ENCODE measurements at places on chromosomes 3 and 15.

- DNase-seq, result no peak
Measured at GRCh38 chr3:128496019-128496601, 3.1 kb upstream of the GATA2 start.

DNA sequence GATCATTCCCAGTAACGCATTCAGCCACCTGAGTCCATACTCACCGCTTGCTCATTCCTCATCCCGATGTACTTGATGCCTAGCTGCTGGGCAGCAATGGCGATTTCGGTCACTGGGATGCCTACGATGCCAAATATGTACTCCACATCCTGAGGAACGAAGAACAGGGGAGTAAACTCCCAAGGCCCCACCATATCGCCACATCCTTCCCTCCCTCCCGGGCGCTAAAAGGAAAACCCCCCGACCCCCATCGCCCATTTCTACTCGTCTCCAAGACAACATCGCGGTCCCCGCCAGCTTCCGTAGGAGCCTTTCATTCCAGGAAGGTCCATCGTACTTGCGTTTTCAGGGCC, 347 bp downstream of the HACL1 start:
- DNase-seq, result no peak

DNA sequence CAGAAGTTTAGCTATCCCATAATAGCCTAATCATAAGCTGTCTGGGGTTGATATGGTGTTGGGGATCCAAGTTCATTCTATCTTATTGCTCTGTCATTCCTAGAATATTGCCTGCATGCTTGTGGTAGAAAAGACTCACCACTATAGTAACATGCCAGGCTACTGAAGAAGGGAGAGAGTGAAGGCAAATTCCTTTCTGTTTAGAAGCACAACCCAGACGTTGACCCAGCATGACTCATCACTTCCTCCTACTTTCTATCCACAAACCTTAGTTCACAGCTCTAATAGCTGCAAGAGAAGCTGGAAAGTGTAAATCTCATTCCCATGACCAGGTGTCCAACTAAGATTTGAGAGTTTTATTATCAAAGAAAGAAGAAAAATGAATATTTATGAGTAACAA, 57.8 kb upstream of the NMD3 start:
- no peak for DNase-seq

GRCh38 chr3:13520326-13520880, 28.5 kb upstream of the FBLN2 start:
- DNase-seq, result no peak

- no peak for DNase-seq
Measured at GRCh38 chr15:70327856-70328678, 230.3 kb upstream of the TLE3 start.

DNA sequence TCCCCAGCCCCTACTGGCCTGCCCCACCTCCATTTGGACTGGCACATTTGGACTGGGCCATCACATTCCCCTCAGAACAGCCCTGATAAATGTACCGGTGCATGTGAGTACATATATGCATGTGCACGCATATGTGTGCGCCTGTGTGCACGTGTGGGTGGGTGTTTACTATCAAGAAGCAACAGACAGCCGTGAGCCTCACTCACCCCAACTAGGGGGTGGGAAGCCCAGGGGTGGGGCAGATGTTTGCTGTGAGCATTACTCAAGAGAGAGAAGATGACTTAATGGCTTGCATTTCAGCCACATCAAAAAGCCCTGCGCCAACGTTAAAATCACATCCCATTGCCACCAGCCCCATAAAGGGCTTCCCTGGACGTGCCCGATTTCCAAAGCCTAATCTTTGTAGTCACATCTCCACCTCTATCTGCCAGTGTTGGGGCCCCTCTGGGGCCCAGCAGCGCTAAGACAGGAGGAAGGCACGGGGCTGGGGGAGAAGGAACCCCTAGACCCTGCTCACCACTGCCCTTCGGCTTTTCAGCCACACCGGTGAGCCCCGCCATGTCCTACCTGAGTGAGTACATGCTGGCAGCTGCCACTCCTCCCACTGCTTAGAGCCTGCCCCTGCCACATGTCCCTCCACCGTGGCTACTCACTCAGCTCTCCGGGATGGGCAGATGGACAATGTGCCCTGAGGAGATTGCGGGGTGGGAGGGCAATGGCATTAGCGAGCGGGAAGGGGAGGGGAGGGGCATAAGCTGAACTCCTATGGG, 10.9 kb downstream of the ITIH3 start:
- DNase-seq, result no peak

- DNase-seq, result no peak
Measured at GRCh38 chr3:18099611-18100010, 325.5 kb downstream of the SATB1 start.

- DNase-seq, result no peak
Measured at GRCh38 chr15:51269496-51269895, 68.9 kb downstream of the CYP19A1 start.

DNA sequence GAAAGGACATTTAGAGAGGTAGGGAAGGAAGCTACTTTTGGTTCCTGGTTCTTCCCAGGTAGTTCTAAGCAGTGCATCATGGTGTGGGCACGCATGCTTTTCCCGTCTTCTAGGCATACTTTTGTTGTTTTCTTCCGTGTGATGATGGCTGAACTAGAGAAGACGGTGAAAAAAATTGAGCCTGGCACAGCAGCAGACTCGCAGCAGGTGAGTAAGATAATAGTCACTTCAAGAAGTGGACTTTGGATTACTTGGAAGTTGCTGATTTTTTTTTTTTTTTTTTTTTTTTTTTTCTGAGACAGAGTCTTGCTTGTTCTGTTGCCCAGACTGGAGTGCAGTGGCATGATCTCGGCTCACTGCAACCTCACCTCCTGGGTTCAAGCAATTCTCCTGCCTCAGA, 17.9 kb downstream of the FANCD2OS start:
- no peak for DNase-seq

DNA sequence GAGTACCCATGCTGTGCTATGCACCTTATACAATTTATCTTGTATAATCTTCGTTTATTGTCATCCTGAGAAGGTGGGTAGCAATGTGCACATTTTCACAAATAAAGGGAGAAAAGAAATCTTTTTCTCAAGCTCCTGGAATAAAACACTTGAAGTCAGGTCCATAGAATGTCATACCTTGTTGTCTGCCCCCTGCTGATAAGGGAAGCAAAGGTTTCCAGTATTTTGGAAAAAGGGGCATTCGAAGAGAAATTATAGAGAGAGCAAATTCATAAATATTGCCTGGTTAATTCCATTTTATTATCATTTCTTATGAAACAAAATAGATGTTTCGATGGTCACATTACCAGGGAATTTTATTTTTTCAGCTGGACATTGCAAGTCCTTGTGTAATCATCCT, 277.8 kb downstream of the RAP2B start:
- DNase-seq, result no peak

DNA sequence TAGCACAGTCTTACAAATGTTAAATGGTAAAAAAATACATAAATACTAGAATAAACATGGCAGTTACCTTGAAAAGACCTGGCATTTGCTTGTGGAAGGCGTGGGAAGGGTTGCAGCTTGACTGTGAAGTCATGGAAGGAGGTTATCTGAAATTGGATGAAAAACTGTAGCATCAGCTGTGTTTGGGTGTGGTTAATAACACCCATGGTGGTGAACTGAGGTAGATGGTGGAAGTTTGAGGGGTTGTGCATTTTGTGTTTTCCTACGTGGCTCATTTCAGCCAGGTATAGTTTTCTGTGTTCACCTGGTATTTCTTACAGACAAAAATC, 46.5 kb downstream of the PSMD6 start:
- no peak for DNase-seq

GRCh38 chr3:6119367-6119766, 741.5 kb upstream of the GRM7 start:
- DNase-seq, result no peak

DNA sequence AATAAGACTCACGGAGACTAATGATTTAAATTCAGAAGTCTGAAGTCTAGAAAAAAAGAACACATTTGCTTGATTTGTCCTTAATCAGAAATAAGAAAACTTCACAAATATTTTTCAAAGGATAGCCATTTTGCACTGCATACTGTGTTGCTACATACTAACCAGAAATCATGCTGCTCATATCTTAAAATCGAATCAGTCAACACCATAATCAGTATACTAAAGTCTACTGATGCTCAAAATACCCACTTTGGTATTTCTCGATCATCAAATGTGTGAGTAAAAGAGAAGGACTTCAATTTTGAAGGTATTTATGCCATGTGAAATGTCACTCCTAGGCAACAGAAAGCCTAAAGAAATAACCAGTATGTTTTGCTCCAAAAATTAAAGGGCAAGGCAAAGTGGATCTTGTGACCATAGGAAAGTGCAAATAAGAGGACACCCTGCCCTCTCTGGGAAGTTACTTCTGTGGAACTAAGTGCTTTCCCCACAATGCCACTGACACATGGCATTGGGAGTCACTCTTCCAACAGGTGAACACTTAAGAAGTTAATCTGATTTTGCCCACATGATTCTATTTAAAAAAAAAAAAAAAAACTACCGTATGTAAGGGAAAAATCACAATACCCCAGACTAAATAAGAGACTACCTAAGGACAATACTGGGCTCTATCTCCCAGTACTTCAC, 2.7 kb downstream of the LRIG1 start:
- DNase-seq, result no peak

- DNase-seq, result no peak
Measured at GRCh38 chr3:99175276-99175812, 273.8 kb upstream of the DCBLD2 start.

- DNase-seq, result no peak
Measured at GRCh38 chr3:196050597-196050996, 31.3 kb downstream of the TFRC start.

DNA sequence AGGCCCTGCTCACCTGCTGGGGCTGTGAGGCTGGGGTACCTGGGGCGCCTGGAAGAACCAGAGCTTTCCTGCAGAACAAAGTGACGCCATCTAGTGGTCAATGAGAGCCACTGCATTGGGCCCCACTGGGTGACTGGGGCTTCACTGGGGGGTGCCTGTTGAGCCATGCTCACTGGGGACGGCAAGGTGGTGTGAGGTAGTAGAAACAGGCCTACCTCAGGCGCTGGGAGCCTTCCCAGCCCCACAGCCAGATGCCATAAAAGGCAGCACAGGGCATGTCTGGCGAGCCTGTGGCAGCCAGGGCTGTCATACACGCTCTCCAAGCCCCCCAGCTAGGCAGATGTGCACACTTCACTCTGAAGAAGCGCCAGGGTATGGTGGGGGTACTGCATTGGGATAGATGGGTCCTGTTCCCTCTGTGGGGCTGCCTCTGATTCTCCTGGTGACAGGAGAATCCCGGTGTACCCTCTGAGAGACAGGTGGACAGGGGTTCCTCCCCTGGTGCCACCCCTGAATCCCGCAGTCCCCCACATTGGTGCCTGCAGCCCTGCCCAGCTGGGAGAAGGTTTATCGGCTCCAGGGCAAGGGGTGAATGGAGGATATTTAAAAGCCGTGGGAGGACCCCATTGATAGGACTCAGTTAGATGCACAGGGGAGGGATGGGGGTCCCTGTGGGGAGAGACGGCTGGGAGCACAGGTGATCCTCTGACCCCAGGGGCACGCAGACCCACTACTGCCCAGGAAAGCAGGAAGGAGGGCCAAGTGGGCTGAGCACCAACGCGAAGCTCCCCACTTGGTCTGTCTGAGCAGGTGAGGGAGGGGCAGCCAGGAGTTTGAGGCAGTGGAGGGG, 178.8 kb downstream of the NSMCE3 start:
- peak; percentile 50 for DNase-seq

DNA sequence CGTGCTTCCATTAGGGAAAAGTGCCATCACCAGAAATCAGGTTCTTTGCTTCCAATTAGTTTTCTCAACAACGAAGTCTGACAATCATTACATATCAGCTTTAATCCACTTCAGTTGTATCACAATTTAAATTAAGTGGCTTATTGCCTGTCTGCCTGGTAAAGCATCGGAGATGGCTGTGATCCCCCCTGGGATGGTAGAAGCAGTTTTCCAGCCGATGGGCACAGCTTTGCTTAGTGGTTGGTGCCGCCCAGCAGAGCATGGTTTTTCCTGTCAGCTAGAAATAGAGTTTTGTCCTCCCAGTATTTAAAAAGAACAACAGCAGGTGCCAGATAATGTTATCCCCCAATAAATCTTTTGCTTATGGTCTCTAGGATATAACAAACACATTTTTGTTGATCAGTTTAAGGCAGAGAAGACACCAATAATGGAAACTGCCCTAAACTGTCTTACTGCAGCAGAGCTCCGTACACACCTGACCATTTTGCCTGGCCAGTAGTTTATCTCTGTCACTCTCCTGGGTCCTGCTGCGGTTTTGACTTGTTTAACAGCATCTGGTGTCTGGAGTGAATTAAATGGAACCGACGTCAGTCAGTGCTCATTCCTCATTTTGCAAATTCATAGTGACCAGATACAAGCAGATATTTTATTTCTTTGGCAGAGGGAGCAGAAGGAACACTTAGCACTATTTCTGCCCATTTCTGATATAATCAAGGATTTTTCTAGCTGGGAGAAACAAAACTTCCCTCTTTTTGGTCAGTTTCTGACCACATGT, 79.1 kb downstream of the SLC49A4 start:
- DNase-seq, result no peak

DNA sequence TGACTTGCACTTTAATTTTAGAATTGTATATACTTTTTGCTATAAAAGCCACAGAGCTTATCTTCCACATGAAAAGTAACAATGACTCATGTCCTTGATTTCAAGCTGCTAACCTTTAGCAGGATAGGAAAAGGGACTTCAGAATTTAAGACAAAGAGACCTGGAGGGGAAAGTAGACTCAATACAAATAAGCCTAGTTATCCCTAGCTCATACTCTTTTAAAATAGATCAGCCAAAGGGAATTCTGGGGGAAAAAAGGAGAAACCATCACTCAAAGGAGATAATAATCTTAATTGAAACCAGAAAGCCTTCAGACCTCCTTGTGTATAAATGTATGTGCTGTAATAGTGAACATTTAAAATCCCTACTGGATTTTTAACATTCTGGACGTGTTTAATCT, 930.3 kb downstream of the NTRK3 start:
- no peak for DNase-seq

GRCh38 chr15:48144889-48145288, 24.1 kb downstream of the SLC24A5 start:
- DNase-seq, result no peak
